ENCODE measurements at places on chromosomes 2 and 18. TPM values are rescaled to one million over a fixed set of nuclear protein-coding genes. Genes with fewer than 3 reads are reported as not detected.
A peak's percentile ranks its signal among the peaks of the same experiment; 100 is the strongest.

DNA sequence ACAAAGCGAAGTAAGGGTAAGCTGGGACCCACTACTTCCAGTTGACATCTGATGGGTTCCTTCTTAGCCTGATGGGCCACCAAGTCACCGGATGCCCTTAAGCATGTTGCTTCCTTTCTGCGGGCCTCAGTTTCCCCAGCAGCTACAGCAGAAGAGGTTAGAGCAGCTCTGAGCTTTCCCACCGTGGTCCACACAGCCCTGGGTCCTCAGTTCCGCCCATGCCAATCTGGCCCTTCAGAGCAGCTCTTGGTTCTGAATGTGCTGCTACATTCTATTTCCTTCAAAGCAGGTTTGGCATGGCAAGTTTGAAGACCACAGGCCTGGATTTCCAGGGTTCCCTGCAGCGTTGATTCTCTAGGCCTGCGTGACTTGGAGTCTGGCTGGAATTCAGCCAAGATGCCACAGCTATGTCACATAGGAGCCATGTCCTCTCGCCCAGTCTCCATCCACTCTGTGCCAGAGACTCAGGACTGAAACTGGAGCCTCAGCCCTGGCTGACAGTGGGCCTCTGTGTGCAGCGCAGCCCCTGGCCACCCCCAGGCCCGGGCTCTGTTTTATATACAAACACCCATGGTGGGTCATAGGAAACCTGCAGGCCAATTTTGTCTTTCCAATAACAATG, 79.6 kb downstream of the TFCP2L1 start:
- no peak for DNase-seq

CASP10 gene
- total RNA-seq: 13.6 TPM

DNA sequence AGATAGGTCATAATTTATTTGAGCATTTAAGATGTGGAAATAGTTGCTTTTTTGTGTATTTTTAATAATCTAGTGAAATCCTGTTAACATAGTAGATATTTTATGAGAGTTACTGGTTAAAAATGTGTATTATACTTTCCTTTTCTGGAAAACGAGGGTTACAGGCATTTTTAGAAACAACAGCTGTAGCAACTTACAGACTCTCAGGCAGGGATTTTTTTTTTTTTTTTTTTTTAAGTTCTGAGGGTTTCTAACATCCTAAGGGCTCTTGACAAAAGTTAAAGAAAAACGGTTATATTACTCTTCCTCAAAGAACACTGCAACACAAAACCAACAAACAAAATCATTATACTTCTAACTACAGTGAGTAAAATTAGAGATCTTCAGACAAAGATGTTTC, 205.9 kb downstream of the ACKR3 start:
- no peak for DNase-seq

DNA sequence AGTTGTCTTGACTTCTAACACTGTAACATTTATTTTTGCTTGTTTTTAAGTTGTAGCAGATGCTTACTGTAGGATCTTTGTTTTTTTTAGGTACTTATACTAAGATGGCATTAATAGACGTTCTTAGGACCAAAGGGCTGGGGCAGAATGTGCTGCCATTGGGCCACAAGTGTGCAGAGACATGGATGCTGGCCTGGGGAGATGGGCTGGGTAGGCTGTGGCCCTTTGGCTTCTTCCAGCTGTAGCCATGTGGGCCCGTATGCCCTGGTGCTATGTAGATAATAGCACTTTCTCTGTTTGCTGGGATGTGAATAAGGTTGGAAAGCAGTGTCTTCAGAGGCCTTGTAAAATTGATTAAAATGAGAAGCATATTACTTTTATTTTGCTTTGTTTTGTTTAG, 18.8 kb downstream of the RAB31 start:
- DNase-seq: no peak

SNTG2 gene
- not detected for total RNA-seq

COBLL1 gene
- total RNA-seq: 114 TPM

MERTK gene
- total RNA-seq: 34.1 TPM

DNA sequence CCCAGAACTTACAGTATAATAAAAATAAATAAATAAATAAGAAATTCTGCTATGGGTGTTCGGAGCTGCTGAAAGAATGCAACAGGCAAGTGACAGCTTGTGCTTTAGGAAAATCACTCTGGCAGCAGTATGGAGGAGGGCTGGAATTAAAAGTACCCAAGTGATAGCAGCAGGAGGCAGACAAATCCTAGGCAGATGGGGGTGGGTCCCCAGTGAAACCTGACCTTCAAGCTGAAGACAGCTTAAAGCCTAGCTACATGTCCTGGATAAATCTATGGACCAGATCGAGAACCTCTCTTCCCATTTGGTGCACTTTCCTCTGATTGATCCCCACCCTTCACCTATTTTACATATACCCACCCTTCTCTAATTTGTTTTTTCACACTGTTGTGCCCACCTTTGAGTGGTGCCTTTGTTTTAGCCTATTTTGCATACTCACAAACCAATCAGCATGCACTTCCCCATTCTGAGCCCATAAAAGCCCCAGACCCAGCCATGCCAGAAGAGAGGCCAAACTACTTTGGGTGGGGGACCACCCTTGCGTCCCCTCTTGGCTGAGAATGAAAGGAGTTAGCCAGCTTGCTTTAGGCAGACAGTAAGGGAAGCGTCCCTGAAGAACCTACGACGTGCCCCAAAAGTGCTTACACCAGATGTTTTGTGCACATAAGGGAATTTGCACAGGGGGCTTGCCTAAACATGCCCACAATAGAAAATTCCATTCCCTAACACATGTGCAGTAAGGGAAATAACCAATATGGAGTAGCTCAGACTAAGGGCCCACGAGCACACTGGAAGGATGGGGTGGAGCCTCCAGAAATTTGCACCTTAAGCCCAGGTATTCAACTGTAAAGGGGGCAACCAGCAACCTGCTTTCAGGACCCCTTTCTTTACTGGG, 3.0 kb downstream of the METTL8 start:
- no peak for DNase-seq

DNA sequence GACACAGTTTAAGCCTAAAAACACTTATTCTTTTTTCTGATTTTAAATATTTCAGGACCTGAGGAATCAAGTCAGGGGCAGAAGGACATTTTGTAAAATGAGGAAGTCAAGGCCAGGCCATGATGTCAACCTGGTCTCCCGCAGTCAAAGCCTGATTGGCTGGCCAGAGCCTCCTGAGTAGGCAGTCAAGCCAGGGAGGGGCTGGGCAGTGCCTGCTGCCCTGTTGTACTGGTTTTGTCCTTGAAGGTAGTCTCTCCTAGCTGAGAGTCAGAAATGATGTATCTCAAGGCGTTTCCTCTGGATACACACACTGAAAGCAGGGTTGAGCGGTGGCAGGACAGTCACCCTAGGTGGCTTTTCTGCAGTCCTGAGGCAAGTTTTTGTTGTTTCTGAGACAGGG, 19.8 kb downstream of the CCT7 start:
- DNase-seq: no peak

GRCh38 chr2:238304116-238304515, 15.7 kb upstream of the PER2 start:
- DNase-seq: no peak

CCDC138 gene
- total RNA-seq: 5.0 TPM

- DNase-seq: no peak
Measured at GRCh38 chr2:66696374-66696773, 261.4 kb downstream of the MEIS1 start.

DNA sequence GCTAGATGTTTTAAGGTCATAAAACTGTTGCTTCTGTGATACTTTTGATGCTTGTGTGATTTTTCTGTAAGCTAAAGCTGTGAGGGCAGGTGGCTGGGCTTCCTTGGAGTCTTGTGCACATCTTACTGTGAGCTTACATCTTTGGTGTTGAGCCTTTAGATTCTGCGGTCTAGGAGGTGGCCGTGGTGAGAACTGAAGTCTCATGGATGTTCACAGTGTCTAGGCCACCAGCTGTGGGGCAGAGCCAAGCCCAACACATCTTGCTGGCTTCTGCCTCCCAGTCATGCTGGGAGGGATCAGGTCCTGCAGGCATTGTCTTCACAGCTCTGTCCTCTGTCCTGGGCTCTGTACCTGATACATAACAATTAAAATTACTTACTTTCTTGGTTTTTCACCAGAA, 219.7 kb upstream of the HS6ST1 start:
- DNase-seq: no peak

DNA sequence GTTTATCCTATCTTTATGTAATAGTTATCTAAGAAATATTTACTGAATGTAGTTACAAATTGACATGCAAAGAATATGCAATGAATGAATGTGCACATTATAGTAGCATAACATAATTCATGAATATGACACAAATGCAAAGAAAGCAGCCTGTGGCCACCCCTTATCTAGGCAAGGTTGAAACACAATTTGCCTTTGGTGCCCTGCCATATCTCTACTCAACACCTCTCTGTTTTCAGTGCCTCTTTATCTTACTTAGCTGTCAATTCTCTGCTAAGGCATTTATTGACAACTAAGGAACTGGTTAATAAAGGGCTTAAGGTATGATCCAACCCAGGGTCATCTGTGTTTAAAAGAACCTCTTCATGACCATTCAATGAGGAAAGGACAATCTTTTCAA, 18.9 kb downstream of the REV1 start:
- DNase-seq: no peak

DNA sequence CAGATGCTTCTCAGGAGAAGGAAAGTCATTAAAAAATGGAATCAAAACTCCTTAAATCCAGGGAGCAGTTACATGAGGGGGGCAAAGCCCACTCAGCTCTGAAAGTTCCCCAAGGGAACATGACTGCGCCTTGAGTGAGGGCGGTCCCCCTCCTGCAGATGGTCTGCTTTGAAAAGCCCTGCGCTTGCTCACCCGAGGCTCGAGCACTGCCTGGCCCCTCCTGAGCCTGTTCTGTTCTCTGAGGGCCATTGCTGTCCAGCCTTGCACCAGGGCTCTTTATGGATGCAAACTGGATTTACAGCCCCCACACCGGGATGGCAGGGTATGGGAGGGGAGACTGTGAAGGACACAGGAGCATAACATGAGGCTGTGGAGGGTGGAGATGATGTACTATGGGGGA, 37.8 kb upstream of the DNMT3A start:
- peak; percentile 27 for DNase-seq

TNFRSF11A gene
- total RNA-seq: 1.3 TPM

- no peak for DNase-seq
Measured at GRCh38 chr18:36849288-36850006, 20.5 kb downstream of the KIAA1328 start.

- no peak for DNase-seq
Measured at GRCh38 chr2:64794426-64794995, 140.8 kb upstream of the SERTAD2 start.

GRCh38 chr18:67783196-67783946, 266.9 kb upstream of the DSEL start:
- no peak for DNase-seq

- peak; percentile 65 for DNase-seq
Measured at GRCh38 chr2:191811807-191812602, 34.9 kb downstream of the CAVIN2 start.

VWA3B gene
- not detected for total RNA-seq

GRCh38 chr2:221845021-221845365, 272.9 kb upstream of the EPHA4 start:
- DNase-seq: no peak

DNA sequence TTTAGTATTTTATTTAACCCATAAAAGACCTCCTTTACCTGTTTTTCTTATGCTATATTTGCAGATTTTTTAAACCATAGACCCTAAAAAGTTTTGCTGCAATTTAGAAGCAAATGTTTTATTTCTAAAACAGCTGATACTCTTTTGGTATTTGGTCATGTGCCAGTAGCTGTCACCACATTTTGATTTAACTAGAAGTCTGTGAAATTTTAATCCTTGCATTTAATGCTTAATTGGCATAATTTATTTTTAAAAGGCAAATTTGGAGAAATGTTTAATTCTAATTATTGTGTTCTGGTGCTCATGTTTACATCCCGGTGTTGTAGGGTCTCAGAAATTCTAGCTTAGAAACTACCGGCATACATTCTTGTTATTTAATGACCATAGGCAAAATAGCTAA, 111.8 kb downstream of the TTC27 start:
- DNase-seq: no peak
